Omental fat pad (tissue), 4 donors: ENCODE measurements at places on chromosomes 2 and 18. TPM values are rescaled to one million over a fixed set of nuclear protein-coding genes. Genes with fewer than 3 reads are reported as not detected.

DNA sequence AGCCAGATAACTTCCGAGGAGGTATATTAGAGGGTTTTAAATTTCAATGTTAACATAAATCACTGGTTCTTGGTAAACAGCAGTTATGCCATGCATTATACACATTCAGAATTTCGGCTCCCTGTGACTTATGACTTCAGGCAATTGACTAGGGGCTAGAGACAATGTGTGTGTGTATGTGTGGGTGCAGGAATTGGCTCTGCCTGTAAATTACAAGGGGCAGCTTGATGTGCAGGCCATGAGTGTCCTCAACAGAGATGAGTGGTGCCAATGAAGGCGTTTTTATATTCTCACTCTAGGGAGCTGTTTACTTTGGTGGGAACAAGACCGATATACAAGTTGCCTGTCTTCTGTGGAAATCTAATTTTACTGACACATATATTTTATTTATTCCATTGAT is 161.6 kb downstream of the CSRNP3 start:
- no peak for DNase-seq

EIPR1 gene
- 29.8 TPM for total RNA-seq

DNA sequence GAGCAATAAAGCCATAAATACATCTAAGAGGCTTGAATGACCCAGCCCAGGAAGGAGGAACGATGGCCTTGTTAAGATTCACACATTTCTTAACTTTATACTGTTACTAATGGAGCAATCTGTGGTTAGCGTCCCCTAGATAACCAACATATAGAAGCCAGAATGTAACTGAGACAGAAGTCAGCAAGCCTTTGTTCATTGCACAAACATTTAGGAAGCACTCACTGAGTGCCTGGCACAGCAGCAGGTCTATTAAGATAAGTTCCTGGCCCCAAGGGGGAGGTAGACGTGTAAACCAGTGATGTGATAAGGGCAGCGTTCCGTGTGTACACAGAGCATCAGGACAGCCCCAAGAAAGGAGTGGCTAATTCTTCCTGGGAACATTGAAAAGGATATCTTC is 63.6 kb upstream of the ATL2 start:
- DNase-seq: no peak

DNA sequence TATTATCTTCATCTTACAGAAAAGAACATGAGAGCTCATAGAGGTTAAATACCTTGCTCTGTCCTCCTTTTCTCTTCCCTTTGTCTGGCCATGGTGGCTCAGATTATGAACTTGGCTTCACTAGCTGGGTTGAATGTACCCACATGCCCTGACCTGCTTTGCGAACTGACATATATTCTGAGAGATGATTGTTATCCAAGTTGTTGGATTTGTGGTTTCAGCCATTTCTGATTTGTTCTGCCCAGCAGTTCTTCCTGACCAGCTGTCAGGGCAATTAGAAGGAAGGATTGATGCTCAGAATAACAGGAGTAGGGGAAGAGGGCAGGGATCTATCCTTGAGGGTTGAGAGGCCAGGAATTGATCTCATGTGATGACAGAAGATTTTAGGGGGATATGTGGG is 236.8 kb upstream of the FAM98A start:
- DNase-seq: no peak

ATIC gene
- 62.1 TPM for total RNA-seq

DNA sequence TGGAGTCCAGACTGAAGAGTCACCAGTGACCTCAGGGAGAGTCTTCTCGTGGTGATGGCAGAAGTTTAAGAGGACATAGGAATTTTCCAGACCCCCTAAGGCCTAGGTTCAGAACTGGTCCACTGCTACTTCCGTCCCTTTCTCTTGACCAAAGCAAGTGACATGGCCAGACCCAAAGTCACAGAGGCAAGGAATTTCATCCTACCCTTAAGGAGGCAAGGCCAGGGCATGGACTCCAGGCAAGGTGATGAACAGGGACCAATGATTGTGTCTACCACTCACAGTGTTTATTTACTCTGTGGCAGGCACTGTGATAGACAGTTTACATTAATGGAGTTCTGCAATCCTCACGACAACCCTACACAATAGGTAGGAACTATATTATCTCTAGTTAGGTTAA is 265.1 kb downstream of the GLI2 start:
- no peak for DNase-seq

- no peak for DNase-seq
Measured at GRCh38 chr2:164285576-164285975, 335.7 kb downstream of the GRB14 start.

GRCh38 chr2:24832931-24833701 is 39.9 kb downstream of the CENPO start:
- DNase-seq: no peak

DNA sequence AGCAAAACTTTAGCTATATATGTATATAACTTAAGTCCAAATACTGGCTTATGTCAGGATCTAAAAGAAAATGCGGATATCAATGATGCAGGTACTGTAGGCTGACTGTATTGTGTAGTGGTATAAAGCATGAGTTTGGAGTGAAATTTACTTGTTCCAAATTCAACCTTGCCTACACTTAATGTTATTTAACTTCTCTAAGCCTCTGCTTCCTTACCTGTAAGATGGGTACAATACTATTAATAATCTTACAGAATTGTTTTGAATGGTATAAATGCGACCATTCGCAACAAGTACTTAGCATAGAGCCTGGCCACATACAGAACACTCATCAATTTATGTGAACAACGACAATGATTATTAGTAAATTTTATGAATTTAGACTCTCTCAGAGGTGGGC is 62.4 kb downstream of the SPRED2 start:
- DNase-seq: no peak
